HT-29 (cell line): ENCODE measurements at places on chromosomes 3 and 15.

DNA sequence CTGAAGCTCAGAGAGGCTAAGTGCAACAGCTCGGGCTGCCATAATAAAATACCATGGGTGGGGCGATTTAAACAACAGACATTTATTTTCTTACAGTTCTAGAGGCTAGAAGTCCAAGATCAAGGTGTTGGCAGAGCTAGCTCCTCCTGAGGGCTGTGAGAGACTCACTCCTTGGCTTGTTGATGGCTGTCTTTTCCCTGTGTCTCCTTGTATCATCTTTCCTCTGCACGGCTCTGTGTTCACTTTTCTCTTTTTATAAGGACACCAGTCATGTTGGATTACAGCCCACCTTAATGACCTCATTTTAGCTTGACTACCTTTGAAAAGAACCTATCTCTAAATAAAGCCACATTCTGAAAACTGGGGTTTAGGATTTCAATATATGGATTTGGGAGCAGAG is 129.7 kb downstream of the RPL22L1 start:
- DNase-seq: no peak

- DNase-seq: no peak
Measured at GRCh38 chr3:94365006-94365405, 302.1 kb downstream of the NSUN3 start.

- DNase-seq: no peak
Measured at GRCh38 chr3:40229963-40230362, 79.5 kb upstream of the EIF1B start.

GRCh38 chr3:114880078-114880477 is 267.0 kb downstream of the ZBTB20 start:
- no peak for DNase-seq

GRCh38 chr3:115616461-115616860 is 6.8 kb upstream of the GAP43 start:
- no peak for DNase-seq

DNA sequence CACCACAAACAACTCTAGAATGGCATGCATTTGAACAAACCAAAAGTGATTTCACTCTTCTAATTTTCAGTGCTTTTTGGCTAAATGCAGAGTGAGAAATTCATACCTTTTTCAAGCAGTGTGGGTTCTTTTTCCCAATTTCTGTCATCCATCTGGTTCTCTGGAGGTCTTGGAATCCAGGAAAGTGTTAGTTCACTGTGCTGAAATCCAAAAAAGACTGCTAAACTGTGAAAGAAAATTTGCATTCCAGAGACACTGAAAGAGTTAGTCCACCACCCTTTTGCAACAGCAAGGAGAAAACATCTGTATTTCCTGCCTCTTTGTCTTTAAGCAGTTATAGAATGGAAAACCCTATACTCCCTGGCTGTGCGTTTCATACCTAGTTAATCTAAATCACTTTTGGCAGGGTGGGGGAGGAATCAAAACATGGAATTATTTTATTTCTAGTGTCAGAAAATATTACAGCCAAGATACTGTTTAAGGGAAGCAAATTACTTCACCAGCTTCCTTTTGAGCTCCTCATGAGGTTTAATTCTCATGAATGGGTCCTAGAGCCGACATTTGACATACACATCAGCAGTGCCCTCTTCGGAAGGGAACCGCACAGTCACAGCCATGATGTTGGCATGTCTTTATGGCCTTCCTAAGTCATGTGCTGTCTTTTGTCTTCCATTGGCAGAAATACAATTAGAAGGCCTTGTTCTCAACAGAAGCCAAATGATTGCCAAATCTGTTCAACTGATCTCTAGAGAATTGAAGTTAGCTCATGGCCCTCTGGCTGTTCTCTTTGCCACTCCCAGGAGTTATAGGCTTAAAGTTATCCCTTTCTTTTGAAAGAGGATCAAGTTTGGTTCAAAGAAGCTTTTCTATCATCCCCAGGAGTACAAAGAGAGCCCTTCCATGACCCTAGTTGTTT is 317.7 kb upstream of the TPRG1 start:
- no peak for DNase-seq

DNA sequence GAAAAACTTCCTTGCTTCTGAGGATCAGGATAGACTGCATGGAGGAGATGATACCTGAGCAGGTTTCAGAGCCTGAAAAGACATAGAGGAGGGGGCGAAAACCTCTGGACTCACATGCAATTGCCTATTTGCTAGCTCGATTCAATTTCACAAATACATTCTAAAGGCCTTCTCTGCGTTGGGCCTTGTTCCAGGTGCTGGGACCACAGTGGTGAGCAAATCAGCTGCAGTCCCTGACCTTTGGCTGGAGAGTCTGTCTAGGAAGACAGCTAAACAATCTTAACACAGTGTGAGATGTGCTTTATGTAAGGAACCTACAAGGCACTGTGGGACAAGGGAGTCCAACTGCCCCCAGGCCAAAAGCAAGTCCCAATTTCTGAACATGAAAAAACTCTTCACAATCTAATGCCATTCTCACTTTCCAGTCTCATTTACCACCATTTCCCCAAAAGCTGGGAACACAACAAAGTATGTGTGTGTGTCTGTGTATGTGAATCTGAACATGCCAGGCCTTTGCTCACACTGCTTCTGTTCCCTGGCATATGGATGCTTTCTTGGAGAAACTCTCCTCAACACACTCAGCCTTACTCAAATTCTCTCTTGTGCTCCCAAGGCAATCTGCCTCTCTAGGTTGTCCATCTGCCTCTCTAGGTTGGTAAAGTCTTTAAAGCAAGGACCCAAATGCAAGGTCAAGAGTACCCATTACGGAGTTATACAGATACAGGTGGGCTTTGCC is 2.1 kb upstream of the PCCB start:
- DNase-seq: no peak

- DNase-seq: peak; percentile 4
Measured at GRCh38 chr3:45464336-45465170, 76.2 kb downstream of the LARS2 start.
